ENCODE measurements at places on chromosomes 2 and 18.

DNA sequence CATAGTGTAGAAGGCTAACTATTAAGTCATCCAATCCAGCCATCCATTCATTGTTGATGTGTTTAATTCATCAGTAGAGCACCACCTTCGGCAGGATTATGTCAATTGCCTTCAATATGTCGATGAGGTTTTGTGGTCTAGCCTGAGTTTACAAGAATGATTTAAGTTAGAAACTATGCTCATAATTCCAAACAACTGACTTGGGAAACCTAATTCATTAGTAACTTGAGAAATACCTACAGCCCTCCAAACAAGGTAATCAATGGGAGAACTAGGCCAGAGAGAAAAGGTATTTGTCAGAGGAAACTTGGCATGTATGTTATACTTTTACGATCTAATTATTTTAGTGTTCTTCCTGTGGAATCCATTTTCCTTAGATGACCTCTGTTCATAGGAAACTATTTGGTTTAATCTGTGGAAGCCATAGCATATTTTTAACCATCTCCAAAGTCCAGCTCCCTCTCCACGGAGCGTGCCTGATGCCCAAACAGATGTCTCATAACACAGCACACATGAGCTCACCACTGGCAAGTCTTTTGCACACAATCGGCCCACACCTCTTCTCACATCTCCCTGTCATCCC, 148.5 kb downstream of the GFPT1 start:
- DNase-seq = no peak

- DNase-seq = no peak
Observed at GRCh38 chr2:207123335-207123744, 42.4 kb downstream of the KLF7 start.

- no peak for DNase-seq
Observed at GRCh38 chr2:38966678-38967077, 77.0 kb downstream of the ARHGEF33 start.

- peak; percentile 4 for DNase-seq
Observed at GRCh38 chr2:178008636-178009289, 63.8 kb downstream of the PDE11A start.

GRCh38 chr18:28176698-28176947, 307 bp downstream of the CDH2 start:
- DNase-seq = no peak

- no peak for DNase-seq
Observed at GRCh38 chr18:44859263-44859662, 178.6 kb downstream of the SETBP1 start.

DNA sequence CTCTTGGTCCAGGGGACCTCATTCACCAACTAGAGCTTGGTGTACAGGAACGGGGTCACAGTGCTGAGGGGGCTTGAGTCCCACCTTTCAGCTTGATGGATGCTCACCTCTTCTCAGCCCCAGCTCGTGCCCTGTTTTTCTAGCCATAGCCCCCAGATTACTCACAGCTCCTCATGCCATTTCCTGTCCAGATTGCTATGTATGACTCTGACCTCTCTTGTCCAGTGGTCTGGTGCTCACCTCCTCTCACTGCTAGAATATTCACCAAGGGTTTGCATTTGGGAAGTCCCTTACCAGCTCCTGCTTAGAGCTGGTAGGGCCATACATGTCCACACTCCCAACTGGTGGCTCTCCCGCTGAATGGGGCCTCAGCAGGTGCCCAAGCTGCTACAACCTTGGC, 5.9 kb downstream of the LBX2 start:
- no peak for DNase-seq

DNA sequence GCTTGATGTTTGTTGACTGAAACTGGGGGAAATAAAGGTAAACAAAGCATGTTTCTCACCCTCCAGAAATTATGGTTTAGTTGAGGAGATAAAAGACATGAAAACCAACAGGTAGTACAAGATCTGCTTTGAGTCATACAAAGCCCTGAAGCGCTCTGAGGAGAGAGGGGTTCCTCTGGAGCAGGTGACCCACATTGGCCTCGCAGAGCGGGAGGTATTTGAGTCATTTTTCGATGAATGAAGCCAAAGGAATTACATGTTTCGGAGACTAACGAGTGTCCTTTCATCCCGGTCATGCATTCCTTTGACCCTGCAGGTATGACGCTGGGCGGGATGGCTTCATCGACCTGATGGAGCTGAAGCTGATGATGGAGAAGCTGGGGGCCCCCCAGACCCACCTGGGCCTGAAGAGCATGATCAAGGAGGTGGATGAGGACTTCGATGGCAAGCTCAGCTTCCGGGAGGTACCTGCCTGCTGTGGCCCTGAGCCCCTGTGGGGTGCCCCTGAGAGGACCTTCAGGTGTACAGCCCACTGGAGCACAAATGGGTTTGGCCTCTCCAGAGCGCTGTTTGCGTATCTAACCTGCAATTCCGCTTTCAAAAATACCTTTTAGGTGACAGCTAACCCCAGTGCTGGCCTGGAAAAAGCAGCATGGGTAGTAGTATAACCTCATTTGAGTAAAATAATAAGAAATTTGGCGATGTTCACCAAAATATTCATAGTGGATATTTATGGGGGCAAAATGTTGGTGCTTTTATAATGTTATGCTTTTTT, 29.3 kb downstream of the EFHD1 start:
- peak; percentile 14 for DNase-seq

DNA sequence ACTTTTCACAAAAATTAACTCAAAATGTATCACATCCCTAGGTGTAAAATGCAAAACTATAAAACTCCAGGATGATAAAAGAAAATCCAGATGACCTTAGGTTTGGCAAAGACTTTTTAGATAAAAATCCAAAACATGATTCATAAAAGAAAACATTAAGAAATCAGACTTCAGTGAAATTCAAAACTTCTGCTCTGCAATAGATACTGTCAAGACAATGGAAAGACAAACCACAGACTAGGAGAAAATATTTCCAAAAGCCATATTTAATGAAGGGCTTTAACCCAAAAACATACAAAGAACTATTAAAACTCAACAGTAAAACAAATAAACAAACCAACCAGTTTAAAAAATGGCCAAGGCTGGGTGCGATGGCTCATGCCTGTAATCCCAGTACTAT, 173.6 kb upstream of the SPOPL start:
- no peak for DNase-seq

DNA sequence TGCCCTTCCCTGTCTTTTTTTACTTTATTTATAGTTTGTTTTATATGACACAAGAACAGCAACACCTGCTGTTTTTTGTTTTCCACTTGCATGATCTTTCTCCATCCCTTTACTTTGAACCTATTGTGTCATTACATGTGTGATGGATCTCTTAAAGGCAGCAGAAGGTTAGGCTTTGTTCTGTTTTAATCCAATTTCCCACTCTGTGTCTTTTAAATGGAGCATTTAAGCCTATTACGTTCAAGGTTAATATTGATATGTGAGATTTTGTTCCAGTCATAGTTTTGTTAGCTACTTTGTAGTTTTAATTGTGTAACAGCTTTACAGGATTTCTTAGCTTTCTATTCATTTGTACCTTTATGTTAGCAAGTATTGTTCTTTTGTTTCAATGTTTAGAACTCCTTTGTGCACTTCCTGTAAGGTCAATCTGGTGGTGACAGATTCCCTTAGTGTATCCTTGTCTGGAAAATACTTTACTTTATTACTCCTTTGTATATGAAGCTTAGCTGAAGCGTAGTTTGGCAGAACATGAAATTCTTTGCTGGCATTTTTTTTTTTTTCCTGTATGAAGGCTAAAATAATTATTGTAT, 1443.0 kb upstream of the LRRTM1 start:
- no peak for DNase-seq

DNA sequence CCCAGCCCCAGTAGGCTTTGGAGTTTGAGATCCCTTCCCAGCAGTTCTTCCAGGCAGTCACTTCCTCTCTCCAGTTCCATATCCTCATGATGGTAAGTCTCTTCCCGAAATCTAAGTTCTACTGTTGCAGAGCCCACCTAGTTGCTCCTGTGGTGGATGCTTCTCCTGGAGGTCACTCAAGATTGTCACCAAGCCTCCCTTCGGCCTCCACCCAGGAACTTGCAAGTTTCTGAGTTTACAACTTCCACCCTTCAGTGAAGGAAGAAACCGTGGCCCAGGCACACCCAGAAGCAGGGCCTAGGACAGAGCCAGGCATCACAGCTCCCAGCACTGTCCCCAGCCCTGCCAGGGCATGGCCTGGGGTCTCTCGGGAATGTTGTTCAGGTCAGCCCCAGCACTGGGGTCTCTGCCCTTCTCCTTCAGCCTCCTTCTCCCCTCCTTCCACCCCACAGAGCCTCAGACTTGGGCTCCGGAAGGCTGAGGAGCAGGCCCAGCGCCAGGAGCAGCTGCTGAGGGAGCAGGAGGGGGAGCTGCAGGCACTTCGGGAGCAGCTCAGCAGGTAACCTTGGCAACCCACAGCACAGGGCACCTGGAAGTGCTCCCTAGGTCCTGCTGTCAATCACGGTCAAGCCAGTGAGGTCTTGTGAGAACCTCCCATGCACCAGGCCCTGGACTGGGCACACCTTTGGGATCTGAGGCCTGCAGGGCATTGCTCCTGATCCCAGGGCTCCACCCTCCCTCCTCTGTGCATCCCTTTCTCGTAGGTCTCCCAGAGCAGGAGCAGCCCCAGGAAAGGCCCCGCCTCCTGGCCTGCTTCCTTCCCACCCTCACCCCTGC, 7.1 kb downstream of the RUFY4 start:
- DNase-seq = no peak

GRCh38 chr2:196239622-196240587, 68.5 kb upstream of the STK17B start:
- peak; percentile 59 for DNase-seq

DNA sequence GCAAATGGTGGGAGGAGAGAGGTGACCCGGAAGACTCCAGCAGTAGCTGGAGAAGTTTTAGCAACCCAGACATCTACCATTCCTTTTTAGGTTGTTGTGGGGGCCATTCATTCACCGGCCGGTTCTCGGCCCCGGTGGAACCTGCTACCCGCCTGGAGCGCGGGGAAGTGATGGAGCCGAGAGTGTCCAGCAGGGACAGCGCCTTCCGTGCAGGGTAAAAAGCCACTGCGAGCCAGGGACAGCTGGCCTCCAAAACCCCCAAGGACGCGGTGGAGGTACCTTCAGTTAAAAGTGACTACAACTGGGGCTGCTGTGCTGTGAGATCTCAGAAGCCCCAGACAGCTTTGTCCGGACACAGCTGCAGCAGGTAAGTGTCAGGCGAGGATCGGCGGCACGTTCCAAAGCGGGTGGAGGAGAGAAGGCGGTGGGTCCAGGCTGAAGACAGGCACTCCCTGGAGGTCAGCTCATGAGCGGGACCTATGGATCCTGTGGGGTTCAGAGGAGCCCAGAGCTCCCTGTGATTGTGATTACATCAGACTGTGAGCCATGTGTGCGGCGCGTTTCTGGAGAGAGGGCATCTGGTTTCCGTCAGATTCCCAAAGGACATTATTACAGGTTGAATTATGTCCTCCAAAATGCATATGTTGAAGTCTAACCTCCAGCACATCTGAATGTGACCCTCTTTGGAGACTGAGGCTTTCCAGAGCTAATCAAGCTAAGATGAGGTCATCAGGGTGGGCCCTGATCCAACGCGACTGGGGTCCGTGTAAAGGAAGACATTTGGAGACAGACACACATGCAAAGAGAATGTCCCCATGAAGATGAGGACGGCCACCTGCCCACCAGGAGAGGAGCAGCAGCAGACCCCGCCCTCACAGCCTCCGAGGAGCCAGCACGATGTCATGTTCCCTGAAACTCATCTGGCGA, 276.3 kb downstream of the EIPR1 start:
- DNase-seq = no peak

DNA sequence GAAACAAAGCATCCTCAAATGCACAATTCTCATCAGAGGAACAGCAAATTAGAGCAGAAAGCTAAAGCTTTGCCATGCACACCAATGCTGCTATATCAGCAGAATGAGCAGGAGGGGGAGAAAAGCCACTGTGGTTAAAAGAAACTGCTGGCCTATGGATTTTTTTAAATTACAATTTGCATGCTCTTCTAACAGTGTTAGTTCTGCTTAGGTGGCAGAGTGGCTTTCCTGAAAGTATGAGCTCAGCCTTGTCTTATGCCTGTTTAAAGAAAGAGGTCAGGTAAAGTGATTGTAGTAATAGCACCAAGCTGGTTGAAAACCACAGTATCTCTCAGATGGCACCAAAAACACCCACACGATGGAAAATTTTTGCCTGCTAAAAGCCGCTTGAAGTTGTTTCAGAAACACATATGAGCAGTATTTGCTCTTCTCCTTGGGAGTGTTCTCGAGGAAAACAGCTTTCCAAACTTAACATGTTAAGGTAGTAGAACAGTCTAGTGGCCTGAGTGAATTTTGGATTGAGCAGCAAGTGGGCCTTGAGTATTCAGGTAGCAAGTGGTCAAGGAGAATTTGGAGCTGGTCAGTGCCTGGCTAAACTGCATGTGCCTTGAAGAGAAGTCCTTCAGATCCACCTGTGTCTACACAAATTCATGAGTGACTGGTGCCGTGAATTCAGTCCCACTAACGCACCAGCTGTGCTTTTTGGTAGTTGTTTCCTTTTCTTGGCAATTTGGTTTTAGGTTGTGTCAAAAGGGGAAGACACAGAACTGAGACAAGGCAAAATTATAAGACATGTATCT, 19.6 kb upstream of the NDUFV2 start:
- no peak for DNase-seq

DNA sequence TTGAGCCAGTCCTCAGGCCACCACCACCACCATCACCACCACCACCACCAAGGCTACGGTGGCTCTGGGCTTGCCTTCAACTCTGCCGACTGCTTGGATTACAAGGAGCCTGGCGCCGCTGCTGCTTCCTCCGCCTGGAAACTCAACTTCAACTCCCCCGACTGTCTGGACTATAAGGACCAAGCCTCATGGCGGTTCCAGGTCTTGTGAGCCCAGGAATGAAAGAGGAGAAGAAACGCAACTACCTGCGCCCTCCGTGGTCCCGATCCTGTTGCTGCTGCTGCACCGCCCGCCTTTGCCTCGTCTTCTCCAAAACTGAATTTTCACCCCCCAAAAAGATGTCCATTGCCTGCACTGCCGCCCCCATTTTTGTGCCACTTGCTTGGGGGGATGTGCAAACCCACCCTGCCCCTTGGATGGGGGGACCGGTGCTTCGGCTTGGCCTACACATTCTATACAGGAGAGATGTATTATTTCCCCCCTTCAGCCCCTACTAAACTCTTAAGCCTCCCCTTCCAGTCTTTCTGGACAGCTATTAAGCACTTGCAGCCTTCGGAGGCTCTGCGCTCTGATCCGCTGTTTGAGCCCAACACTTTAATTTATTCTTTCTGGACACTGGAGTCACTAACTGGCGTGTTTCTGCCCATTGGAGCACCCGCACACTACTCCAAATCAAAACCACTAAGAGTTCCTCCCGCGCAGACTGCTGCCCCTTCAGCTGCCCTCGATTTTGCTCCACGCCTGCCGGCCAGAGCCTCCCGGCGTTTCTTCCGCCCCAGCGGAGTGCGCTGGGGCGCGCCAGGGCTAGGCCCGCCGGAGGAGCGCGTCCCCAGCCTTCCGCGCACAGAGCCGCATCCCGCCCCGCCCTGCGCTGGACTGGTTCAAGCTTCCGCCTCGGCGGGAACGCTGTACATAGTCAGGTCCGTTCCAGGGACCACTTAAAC, 5.7 kb downstream of the OTX1 start:
- no peak for DNase-seq

Data from RWPE1 (cell line).